ENCODE measurements at places on chromosomes 1 and 21.

DNA sequence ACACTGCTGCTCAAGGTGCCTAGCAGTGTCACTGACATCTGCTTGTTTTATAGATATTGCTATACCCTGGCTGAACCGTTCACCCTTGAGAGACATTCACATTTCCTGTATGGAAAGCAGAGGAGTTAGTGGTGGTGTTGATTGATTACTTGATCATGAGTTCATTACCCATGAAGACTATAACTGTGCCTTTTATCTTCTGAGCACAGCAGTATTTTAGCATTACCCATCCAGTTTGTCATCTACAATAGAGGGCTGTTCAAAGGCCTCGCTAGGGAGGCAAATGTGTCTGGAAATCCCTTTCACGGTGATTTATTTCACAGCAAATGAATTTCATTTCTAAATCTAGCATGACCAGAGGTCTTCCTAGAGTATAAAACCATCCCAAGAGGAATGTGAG is 160.0 kb downstream of the DNM3 start:
- DNase-seq: no peak

DNA sequence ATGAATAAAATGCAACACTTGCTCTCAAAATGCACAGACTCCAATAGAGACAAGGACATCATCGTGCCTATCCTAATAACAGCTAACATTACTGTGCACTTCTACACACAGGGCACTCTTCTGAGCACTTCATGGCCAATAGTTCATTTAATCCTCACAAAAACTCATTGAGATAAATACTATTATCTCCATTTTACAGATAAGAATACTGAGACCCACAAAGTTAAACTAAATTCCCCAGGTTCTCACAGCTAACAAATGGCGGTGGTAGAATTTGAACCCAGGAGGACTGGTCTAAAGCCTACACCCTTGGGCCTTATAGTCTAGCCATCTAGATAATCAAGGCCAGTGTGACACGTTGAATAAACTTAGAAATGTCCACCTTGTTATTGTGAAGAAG is 328.6 kb downstream of the RRAGC start:
- no peak for DNase-seq

DNA sequence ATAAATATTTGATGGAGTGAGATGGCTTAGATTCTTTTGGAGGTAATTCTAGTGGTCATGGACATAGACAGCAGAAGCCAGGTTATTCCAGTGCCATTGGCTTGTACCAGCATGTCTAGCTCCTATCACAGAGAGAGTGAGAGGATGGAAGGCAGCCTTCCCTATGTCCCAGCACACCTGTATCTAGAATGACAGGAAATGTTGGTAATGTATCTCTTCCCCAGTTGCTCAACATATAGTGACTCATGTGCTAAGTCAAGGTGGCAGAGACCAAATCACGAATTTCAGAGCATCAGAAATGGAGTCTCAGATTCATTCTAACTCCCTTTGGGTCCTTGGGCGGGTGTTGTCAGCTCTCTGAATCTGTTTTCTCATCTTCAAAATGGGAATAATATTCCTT is 28.4 kb downstream of the METTL13 start:
- no peak for DNase-seq

DNA sequence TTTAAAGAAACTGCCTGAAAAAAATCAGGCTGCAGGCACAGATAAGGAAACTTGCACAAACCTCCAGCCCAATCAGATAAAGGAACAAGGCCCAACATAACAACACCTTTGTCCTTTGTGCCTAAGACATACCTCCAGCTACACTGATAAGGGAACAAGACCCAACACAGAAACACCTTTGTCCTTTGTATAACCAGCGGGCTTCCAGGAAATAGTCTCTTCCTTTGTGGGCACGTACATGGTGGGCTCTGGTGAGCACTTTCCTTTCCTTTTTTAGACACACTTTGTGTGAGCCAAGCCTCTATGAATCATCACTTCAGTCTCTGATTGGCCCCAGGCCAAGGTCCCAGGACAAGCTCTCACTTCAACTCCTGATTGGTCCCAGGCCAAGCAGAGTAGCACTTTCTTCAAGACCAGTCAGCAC is 23.6 kb downstream of the ZNF670 start:
- DNase-seq: no peak

DNA sequence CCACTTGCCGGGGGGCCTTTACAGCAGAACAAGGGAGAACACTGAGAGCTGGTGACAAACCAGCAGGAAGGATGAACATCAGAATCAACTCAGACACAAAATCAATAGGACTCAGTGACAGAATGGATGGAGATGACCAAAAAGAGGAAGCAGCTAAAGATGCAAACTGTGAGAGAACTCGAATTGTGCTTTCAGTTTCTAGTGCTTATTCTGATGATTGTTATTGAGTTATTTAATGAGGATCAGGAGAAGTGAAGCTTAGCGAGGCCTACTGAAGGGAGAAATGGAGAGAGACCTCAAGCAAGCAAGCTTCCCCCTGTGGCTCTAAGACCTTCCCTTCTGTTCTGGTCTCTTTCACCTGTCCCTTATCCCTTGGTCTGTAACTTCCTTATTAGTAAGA is 30.3 kb upstream of the TMEM125 start:
- no peak for DNase-seq

GRCh38 chr1:228347181-228347580 is 59.5 kb downstream of the TRIM11 start:
- no peak for DNase-seq

GRCh38 chr1:114203595-114204128 is 50.0 kb upstream of the SYT6 start:
- DNase-seq: no peak

DNA sequence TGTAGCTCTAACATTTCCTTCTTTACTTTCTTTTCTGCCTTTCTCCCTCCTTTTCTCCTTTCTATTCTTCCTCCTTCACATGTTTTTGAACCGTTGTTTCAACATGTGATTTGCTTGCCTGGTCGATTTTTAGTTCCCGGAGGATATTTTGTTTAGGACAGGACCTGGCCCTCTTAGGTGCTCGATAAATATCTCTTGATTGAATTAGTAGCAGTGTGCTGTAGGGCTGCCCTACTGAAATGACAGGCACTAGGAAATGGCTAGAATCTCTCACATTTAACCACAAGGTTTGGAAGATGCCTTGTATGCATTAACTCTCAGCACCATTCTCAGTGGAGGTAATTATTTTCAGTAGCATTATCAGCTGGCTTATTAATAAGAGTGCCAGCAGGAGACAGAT is 305.6 kb downstream of the PAPPA2 start:
- no peak for DNase-seq

- no peak for DNase-seq
Observed at GRCh38 chr1:53666566-53666965, 72.4 kb downstream of the GLIS1 start.
